ENCODE measurements at places on chromosomes 2 and 18. TPM values are rescaled to one million over a fixed set of nuclear protein-coding genes. Genes with fewer than 3 reads are reported as not detected.
A peak's percentile ranks its signal among the peaks of the same experiment; 100 is the strongest.

DNA sequence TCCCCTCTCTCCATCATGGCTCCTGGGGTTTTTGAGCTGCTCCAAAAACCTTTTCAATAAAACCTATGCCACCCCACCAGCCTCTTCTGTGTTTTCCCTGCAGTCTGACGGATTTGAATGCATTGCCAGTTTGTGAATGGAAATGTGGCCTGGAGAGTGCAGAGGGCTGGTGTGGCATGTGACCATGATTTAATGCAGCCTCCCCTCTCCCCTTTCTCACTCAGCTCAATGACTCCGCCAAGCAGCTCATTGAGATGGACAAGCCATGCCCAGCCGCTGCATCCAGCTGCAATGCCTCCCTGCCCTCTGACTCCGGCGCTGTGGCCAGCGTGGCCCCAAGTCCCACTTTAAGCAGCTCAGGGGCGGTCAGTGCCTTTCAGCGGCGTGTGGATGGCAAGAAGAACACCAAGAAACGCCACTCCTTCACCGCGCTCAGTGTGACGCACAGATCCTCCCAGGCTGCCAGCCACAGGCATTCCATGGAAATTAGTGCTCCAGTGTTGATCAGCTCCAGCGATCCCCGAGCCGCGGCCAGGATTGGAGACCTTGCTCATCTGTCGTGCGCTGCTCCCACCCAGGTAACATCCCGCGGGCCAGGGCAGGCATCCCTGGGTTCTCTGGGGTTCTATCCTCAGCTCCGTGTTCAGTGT is 215.3 kb downstream of the SEPTIN10 start:
- no peak for DNase-seq

GRCh38 chr2:42492691-42493467 is 903 bp downstream of the KCNG3 start:
- peak; percentile 69 for DNase-seq

DNA sequence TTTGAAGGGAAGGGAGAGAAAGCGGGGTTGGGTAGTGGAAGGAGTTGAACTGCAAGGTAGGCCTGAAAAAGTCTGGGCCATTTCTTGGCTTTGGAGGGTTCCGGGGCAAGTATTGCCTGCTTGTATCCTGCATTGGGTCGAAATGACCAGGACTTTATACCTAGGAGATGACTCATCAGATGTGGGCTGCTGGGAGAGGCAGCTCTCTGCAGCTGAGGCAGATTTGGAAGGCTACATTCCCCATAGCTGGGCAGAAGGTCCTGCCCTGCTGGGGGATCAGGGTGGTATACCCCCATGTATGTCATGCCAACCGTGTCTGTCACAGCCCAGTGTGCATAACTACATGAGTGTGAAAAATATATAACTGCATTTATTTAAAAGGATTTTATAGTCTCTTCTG is 171.8 kb upstream of the SPRED2 start:
- peak; percentile 17 for DNase-seq

- peak; percentile 57 for DNase-seq
Measured at GRCh38 chr2:195658541-195658890, 1.5 kb downstream of the SLC39A10 start.

DNA sequence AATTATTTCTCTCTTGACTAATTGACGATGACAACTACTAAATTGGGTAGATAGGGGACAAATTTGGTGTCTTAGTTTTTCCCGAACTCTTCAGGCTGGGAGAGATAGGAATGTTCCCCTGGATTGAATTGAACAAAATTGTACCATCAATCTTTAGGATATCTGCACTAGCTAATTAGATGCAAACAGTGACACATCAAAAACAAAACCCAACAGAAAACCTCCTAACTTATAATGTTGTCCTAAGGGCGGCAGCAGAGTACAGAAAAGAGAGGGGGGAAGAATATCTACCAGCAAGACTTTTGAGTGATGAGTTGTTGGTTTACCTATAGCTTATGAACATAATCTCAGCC is 342.9 kb downstream of the INSIG2 start:
- no peak for DNase-seq

GRCh38 chr18:4134700-4135099 is 320.4 kb downstream of the DLGAP1 start:
- no peak for DNase-seq

GRCh38 chr2:208542465-208543041 is 136.0 kb downstream of the PTH2R start:
- DNase-seq: peak; percentile 62

- DNase-seq: no peak
Measured at GRCh38 chr2:240462707-240463273, 27.3 kb downstream of the GPC1 start.

DNA sequence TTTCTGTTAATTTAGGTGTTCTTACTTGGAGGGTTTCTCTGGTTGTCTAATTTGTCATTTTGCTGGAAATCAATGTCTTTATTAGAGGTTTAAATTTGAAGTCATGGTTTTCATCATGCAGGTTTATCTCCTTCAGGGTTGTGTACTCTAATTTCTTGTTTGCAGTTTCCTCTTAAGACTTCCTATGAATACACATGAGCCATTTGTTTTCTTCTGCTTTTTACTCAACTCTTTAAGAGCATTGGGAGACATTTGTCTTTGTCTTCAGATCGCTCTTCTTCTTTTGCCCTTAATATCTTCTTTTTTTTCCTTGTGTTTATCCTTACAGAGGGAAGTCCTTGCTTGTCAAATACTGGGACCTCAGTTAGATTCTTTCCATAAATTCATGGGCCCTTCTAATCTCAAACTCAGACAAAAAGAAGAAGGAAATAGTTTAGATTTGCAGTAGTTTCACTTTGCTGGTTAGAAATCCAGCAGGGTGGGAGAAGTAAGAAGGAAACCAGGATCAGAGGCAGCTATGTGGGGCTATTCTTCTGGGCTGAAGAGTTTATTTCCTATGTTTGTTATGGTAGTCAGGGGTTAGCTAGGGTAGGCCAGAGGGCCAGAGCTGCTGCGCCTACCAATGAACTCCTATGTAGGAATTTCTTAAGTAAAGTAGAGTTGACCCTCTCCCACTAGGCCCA is 176.6 kb downstream of the DYSF start:
- no peak for DNase-seq

DNA sequence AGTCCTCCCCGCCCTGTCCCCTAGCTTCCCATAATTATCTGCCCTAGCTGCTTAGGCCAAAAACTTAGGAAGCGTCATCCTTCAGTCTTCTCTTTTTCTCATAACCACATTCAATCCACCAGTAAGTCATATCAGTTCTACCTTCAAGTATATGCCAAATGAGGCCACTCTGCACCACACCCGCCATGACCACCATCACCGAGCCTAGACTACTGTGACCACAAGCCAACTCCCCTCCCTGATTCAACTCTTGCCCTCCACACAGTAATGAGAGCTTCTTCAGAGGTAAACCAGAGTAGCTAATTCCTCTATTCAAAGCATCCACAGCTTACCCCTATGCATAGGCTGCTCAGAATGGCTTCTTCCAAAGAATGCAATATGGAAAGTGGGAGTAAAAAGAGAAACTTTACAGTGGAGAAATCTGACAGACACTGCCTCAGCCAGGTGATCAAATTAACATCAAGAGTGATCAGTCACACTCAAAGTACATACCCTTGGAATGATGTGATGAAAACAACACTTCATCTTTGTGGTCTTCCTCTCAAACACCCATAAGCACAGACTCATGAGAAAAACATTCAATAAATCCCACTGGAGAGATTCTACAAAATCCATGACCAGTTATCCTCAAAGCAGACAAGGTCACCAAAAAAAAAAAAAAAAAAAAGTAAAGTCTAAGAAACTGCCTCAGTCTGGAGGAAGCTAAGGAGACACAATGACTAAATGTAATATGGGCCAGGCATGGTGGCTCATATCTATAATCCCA is 17.7 kb downstream of the MBOAT2 start:
- DNase-seq: no peak

GRCh38 chr2:173898178-173898668 is 67.0 kb downstream of the SP3 start:
- no peak for DNase-seq

- DNase-seq: no peak
Measured at GRCh38 chr2:7976206-7976605, 705.6 kb upstream of the ID2 start.

DNA sequence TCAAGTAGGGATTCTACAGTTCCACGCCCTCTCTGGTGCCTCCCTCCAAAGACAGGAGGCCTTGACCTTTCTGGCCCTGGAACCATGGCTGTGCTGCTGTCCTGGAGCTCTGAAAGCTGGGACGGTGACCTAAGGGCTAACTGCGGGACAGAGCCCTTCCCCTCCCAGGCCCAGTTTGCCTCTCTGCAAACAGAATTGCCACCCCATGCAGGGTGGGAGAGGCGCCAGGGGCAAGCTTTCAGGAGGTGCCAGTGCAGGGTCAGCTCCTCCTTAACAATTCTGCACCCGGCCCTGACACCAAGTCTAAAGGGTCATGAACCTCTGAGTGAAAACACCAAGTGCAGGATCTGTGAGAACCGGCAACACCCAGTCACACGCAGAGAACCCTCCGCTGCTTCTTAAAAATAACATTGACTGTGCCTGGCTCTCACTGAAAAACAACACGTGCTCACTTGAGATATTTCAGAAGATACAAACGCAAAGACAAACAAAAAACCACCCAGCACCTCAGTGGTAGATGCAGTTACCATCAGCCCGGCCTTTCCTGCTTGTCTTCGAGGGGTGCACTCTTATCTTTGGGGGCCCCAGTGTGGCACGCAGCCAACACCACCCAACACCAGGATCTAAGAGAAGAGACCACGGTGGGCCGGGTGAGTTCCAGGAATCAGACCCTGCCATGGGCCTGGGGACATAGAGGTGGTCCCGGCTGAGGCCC is 1.1 kb upstream of the SNED1 start:
- no peak for DNase-seq

DNA sequence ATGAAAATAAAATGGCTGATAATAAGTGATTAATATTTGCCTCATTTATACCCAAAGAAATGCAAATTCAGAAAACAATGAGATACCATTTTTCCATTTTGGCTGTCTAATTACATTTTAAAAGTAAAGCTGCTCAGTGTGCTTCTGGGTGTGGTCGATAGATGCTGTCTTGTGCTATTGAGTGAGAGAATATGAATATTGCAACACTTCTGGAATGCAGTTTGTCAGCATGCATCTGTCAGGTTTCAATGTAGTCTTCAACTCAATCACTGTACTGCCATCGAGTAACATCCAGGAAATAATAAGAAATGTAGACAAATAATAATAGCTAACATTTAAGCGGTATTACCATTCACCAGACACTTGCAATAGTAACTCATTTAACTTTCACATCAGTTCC is 3.9 kb downstream of the IL18R1 start:
- no peak for DNase-seq

GRCh38 chr2:223954401-223954800 is 2.9 kb upstream of the MRPL44 start:
- DNase-seq: no peak

GRCh38 chr2:143284087-143284675 is 155.0 kb downstream of the ARHGAP15 start:
- DNase-seq: peak; percentile 20

DNA sequence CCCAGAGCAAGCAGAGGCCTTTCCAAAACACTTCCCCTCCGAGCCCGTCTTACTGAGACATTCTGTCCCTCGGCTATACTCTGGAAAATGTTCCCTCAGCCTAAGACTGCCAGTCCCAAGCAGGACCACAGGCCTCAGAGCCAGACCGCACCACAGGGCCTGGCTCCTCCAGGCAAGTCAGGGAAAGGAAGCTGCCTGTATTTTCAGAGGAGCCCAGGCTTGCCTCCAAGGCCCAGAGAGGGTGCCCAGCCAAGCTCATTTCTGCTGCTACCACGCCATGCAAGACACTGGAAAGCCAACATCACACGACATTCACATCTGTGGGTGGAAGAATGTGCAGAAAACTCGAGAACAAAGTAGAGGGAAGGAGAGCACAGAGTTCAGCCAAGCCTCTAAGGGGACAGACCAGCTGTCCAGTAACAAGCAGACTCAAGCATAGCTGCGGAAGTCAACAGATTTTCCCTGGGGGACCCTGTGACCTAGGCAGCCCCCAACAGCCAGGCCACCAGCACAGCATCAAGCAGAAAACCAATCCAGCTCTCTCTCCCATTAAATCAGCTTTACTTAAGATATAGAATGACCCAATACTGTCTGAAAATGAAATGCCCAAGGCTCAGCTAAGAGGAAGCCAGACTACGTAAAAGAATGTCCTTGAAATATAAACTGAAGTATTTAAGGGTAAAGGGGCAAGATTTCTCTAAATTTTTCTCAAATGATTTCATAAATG is 123.9 kb downstream of the ZFP36L2 start:
- DNase-seq: no peak

GRCh38 chr2:5328826-5329225 is 363.4 kb upstream of the SOX11 start:
- no peak for DNase-seq

- DNase-seq: no peak
Measured at GRCh38 chr2:107721178-107721577, 105.5 kb upstream of the RGPD4 start.

- no peak for DNase-seq
Measured at GRCh38 chr2:56812432-56812831, 628.6 kb downstream of the CCDC85A start.

- peak; percentile 48 for DNase-seq
Measured at GRCh38 chr18:22173221-22173927, 4.0 kb downstream of the GATA6 start.

DNA sequence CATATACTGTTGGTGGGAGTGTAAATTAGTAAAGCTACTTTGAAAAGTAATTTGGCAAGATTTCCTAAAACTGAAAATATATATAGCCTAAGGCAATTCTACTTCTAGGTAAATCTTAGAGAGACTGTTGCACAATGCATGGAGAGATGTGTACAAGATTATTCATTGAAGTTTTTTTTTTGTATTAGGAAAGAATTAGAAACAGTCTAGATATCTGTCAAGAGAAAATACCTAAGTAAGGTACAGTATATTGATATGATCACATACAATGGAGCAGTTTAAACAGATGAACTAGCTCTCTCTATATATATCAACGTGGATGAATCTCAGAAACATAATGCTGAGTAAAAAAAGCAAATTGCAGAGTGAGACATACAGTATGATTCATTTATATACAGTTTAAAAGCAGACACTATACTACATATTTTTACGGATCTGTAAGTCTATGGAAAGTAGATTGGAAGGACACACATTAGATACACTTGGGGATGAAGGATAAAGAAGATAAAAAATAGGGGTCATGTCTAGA is 59.3 kb upstream of the ACVR1 start:
- no peak for DNase-seq

DNA sequence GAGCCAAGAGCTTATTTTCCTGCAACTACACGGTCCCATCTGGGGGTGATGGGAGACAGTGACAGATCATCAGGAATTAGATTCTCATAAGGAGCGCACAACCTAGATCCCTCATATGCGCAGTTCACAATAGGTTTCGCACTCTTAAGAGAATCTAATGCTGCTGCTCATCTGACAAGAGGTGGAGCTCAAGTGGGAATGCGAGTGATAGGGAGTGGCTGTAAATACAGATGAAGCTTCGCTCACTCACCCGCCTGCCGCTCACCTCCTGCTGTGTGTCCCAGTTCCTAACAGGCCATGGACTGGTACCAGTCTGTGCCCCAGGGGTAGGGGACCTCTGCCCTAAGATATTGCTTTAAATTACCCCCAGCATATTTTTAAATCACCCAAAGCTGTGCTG is 10.8 kb downstream of the LRRFIP1 start:
- DNase-seq: no peak

GRCh38 chr18:23856466-23857163 is 157.9 kb upstream of the TTC39C start:
- no peak for DNase-seq

The DTYMK gene
- polyA plus RNA-seq: 59.3 TPM

The BMPR2 gene
- polyA plus RNA-seq: 2.5 TPM

The PJVK gene
- polyA plus RNA-seq: 1.0 TPM

The RIT2 gene
- polyA plus RNA-seq: not detected

The RPRM gene
- polyA plus RNA-seq: 0.13 TPM

The HSPD1 gene
- 470 TPM for polyA plus RNA-seq

The RBKS gene
- polyA plus RNA-seq: 37.3 TPM

The SULT1C4 gene
- 1.1 TPM for polyA plus RNA-seq

The GAREM2 gene
- polyA plus RNA-seq: 0.22 TPM

The DQX1 gene
- 15.8 TPM for polyA plus RNA-seq

Measured in small intestine (tissue), 16 donors.